ENCODE measurements at places on chromosomes 4 and X. TPM values are rescaled to one million over a fixed set of nuclear protein-coding genes. Genes with fewer than 3 reads are reported as not detected.

Gene ELF4
- total RNA-seq = 9.2 TPM

Gene FDCSP
- not detected for total RNA-seq

Gene BMP3
- total RNA-seq = not detected

Gene PNMA5
- total RNA-seq = not detected

Data from cardiac atrium fibroblast (primary cell).